ENCODE measurements at places on chromosomes 4 and X. TPM values are rescaled to one million over a fixed set of nuclear protein-coding genes. Genes with fewer than 3 reads are reported as not detected.

Gene EPGN
- total RNA-seq, result not detected

Gene ERAS
- not detected for total RNA-seq

Gene ADRA2C
- not detected for total RNA-seq

Gene GABRG1
- total RNA-seq, result not detected

Gene PPP4R3C
- not detected for total RNA-seq

Gene FAM120C
- 10.6 TPM for total RNA-seq

Gene DCAF4L1
- total RNA-seq, result 0.18 TPM

Gene ANOS1
- not detected for total RNA-seq

Gene GLOD5
- total RNA-seq, result not detected

Gene SSX3
- total RNA-seq, result not detected

Gene MMGT1
- total RNA-seq, result 24.6 TPM

Gene MAPK10
- total RNA-seq, result not detected

Gene AIFM1
- 48.7 TPM for total RNA-seq

Gene ADH1A
- total RNA-seq, result not detected

Gene OCRL
- total RNA-seq, result 3.7 TPM

Gene GPR119
- not detected for total RNA-seq

Gene SOX3
- not detected for total RNA-seq

Gene NXF2B
- total RNA-seq, result not detected

Gene CXCR3
- 11.1 TPM for total RNA-seq

Gene USP26
- total RNA-seq, result not detected

Gene CFP
- total RNA-seq, result 3.0 TPM

Gene PCDH18
- total RNA-seq, result not detected

Gene SYTL4
- not detected for total RNA-seq

Gene CRMP1
- 0.07 TPM for total RNA-seq

Gene KCNIP4
- not detected for total RNA-seq

Gene SLC34A2
- not detected for total RNA-seq

Gene CXCL13
- 87.2 TPM for total RNA-seq

Gene SYTL5
- not detected for total RNA-seq

Gene RRH
- not detected for total RNA-seq

Gene ZRSR2
- 18.7 TPM for total RNA-seq

Gene PRRG1
- total RNA-seq, result not detected

Gene NKX3-2
- total RNA-seq, result not detected

Gene PLS3
- 3.1 TPM for total RNA-seq

Gene ADH1C
- total RNA-seq, result not detected

Gene VCX3B
- total RNA-seq, result not detected

Gene ZNF630
- total RNA-seq, result 0.25 TPM

Gene IGBP1
- 33.0 TPM for total RNA-seq

Gene GNRHR
- total RNA-seq, result not detected

Gene ANXA3
- total RNA-seq, result not detected

Measured in activated T-helper 2 cell treated with anti-CD3 and anti-CD28 coated beads, Interferon-gamma antibody, Interleukin-2, Interleukin-4, amounts not matched to agents 10 μg/mL and 5 μg/mL and 100 μg/mL, durations not matched to agents 14 hours and 24 hours and 36 hours (primary cell).